ENCODE measurements at places on chromosomes 12 and 14. TPM values are rescaled to one million over a fixed set of nuclear protein-coding genes. Genes with fewer than 3 reads are reported as not detected.

The GLIPR1L1 gene
- not detected for total RNA-seq

The PMCH gene
- total RNA-seq: not detected

The SPATA7 gene
- 15.9 TPM for total RNA-seq

The FBLN5 gene
- total RNA-seq: 35.4 TPM

The PTPRO gene
- 1.3 TPM for total RNA-seq

The TAS2R14 gene
- 1.7 TPM for total RNA-seq

The COQ6 gene
- 11.7 TPM for total RNA-seq

The NOS1 gene
- not detected for total RNA-seq

The KRT6C gene
- total RNA-seq: not detected

The PIWIL1 gene
- total RNA-seq: not detected
